Stimulated activated naive CD4-positive, alpha-beta T cell treated with Interleukin-2 at 50 U/mL for 16 hours (primary cell): ENCODE measurements at places on chromosomes 12 and 14.

GRCh38 chr14:60092526-60092920 is 800 bp downstream of the PCNX4 start:
- DNase-seq, result no peak

DNA sequence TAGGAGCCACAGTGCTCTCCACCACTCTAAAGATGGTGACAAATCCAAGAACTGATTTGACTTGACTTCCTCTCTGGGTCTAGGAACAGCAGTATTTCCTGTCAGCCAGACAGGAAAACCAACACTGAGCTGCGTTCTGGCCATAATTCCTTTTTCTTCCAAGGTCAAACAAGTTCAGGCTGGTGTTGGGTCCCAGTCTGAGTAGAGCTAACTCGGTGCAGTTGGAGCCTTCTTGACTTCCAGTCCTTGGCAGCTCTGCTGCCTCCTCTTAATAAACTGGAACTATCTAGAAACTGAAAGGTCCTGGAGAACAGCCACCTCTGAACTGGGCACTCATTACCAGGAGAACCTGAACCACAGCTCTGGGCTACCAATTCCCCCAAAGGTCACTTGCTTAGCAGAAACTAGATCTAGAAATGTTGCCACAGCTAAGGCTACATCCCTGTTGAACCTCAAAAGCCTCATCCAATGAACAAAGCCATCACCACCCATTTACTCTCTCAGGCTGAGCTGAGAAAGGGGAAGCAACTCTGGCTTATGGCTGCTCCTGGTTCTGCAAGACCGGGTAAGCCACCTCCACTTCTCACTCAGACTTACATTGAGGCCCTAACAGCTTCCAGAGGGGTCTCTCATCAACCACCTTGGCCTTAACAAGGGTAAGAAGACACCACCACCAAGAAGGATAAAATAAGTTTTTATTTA is 27.7 kb downstream of the MAX start:
- DNase-seq, result no peak

DNA sequence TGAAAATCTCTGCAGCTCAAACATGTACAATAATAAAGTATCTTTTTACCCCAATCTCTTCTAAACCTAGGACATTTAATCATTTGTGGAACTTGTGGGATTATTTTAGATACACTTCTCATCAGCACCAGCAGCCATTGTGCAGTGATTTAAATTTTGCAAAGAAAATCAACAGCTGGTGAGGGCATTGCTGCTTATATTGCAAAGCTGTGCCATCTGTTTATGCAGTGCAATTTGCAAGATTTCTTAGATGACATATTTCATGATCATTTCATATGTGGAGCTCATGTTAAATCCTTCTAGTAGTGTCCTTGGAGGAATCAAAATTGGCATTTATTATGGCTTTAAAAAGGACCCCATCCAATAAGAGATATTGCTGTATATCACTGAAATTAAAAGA is 320.7 kb downstream of the BTG1 start:
- no peak for DNase-seq

GRCh38 chr12:128829861-128830504 is 6.2 kb upstream of the SLC15A4 start:
- DNase-seq, result no peak

GRCh38 chr12:60803147-60803546 is 1207.3 kb downstream of the SLC16A7 start:
- DNase-seq, result no peak

- no peak for DNase-seq
Observed at GRCh38 chr14:52266179-52266578, 1.3 kb upstream of the PTGDR start.

DNA sequence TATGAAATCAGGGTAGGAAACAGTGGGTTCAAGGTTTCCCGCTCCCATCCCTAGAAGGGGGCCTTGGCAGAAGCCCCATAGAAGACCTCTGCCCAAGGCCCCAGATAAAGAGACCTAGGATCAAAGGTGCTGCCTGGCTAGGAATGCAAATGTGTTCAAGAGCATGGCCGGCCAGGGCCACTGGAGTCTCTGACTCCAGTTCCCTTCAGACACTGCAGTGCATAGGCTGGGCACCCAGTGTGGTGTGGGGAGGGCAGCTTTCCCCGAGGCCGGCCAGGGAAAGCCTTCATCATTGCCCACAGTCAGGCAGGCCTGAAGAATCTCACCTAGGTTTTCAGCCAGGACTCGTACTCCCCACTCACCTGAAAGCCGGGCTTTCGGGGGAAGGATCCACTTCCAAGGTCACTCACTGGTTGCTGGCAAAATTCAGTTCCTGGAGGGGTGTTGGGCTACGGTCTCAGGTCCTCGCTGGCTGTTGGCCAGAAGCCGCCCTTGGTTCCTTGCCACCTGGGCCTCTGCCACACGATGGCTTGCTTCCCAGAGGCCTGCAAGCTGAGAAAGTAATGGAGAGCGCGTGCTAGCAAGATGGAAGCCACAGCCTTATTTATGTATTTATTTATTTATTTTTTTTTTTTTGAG is 9.7 kb upstream of the PEBP1 start:
- no peak for DNase-seq

- DNase-seq, result no peak
Observed at GRCh38 chr12:66978802-66979201, 290.4 kb upstream of the CAND1 start.

DNA sequence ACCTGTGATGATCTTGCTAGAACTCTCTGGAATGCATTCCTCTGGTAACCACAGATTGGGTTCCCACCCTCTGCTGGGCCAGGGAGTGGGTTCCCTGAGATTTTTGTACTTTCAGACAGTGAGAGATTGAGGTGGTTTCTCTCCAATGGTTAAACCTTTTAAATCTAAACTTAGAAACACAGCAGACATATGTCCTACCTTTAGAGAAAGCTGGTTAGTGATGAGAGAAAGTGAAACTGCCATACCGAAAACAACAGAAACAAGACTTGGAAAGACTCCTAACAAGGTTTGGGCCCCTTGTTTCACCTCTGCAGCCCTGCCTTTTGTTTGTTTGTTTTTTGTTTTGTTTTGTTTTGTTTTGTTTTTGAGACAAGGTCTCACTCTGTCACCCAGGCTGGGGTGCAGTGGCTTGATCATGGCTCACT is 9.7 kb upstream of the SGPP1 start:
- no peak for DNase-seq

DNA sequence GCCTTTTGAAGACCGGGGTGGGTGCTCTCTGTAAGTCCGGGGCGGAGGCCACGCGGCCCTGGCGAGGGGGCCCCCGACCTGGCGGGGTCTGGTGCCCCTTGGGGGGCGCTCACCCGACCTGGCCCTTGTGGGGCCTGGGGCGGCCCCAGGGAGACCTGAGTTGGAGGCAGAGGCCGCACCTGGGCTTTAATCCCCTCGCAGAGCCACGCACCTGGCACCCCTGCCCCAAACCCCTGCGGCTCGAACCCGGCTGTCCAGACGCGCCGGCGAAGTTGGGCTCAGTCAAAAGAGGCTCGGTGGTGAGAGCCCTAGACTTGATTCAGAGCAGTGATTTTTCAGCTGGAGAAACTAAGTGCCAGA is 267 bp downstream of the CFAP251 start:
- DNase-seq, result no peak

DNA sequence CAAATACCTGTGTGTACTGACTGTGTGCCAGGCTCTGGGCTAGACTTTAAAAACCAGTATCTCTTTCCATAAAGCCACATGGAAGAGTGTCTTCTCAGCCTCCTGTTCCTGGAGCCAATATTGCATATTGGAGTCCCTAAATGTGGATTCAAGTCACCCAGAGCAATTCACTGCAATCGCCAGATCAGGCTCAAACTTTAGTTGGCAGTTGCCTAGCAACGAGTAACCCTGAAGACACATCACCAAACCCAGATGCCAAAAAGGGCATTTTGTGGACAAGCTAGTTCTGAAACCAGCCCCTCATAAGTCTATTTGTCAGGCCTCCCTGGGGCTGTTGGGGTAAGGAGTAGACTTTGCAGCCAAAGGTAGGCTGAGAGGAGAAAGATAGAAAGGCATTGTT is 13.7 kb downstream of the DPF3 start:
- DNase-seq, result no peak

DNA sequence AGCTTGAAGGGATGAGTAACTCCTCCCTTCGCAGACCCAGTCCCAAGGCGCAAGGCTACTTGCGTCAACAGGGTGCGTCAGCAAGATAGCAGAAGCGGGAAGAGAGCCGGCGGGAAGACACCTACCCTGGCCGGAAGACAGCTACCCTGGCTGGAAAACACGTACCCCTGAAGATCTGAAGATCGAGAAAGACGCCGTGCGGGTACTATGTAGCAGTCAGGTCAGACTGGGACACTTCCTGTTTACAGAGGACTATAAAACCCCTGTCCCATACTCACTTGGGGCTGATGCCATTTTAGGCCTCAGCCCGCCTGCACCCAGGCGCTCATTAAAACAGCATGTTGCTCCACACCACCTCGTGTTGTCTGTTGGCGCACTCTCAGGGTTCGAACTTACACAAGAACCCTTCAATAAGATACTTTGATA is 80.9 kb downstream of the ABCD2 start:
- no peak for DNase-seq

GRCh38 chr14:101069228-101069549 is 165.7 kb upstream of the RTL1 start:
- DNase-seq, result no peak

DNA sequence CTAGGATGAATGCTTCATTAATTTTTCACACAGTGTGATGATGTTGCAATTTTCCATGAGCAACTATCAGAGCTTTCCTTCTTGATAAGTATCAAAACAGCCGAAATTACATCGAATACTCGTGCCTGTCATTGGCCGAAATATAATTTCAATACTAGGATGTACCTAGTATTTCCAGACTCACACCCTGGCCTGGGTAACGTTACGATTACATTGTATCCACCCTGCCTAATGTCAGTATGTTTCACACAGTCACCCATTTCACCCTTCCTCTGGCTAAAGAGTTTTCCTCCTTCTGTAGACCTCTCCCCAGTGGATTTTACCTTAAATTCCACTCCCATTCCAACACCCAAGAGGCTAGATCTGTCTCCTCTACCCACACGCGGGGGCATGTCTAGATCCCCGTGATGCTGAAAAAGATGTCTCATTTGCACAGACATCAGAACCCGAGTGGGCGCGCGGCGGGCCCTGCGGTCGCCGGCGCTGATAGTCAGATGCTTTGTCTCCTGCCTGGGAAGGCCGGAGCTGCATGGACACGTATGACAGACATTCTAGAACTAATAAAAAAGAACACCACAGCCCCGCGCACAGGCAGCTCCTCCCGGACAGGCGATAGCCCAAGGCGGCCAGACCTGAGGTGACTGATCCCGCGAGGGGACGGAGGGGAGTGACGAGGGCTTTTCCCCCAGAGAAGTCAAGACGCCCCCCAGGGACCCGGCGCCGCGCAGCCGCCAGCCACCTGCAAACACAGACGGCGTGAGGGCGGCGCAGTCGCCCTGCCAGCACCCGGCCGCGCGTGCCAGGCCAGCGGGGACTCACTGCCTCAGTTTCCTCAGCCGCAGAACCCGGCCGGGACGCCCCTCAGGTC is 723 bp downstream of the KIF21A start:
- peak; percentile 63 for DNase-seq

GRCh38 chr14:101062601-101063000 is 159.1 kb upstream of the RTL1 start:
- DNase-seq, result no peak

GRCh38 chr12:13798162-13798561 is 183.2 kb downstream of the GRIN2B start:
- no peak for DNase-seq

DNA sequence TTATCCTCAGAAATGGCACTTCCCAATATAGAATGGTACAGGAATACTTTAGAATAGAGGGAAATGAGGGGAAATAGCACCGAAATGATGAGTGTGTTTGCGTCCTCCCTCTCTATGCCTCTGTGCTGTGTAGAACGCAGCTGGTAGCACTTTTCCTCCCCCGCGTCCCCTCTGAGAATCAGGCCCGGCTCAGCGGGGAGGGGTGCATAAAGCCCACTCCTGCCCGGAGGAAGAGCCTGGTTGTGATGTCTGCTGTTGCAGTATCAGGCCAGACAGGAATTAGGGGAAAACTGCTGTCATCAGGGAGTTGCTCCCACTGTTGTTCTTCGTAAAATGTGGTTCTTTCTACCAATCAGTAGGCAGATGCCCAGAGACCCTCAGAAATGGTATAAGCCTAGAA is 76.0 kb downstream of the GALNT8 start:
- no peak for DNase-seq

GRCh38 chr14:96630281-96630680 is 128.1 kb downstream of the PAPOLA start:
- DNase-seq, result no peak

GRCh38 chr14:51095854-51096823 is 1.2 kb upstream of the TRIM9 start:
- DNase-seq, result no peak

GRCh38 chr14:68947802-68948201 is 31.3 kb downstream of the ACTN1 start:
- DNase-seq, result no peak

GRCh38 chr12:9866860-9867269 is 2.3 kb downstream of the CLEC2B start:
- DNase-seq, result no peak

- DNase-seq, result no peak
Observed at GRCh38 chr14:50210074-50210473, 21.3 kb downstream of the SOS2 start.

GRCh38 chr14:104743461-104744380 is 9.2 kb upstream of the SIVA1 start:
- no peak for DNase-seq

GRCh38 chr14:32224737-32225377 is 21.8 kb upstream of the RNU6-8 start:
- peak; percentile 0 for DNase-seq

- no peak for DNase-seq
Observed at GRCh38 chr12:31834150-31834549, 105.3 kb upstream of the AMN1 start.
